ENCODE measurements at places on chromosomes 2 and 18.
A peak's percentile ranks its signal among the peaks of the same experiment; 100 is the strongest.

DNA sequence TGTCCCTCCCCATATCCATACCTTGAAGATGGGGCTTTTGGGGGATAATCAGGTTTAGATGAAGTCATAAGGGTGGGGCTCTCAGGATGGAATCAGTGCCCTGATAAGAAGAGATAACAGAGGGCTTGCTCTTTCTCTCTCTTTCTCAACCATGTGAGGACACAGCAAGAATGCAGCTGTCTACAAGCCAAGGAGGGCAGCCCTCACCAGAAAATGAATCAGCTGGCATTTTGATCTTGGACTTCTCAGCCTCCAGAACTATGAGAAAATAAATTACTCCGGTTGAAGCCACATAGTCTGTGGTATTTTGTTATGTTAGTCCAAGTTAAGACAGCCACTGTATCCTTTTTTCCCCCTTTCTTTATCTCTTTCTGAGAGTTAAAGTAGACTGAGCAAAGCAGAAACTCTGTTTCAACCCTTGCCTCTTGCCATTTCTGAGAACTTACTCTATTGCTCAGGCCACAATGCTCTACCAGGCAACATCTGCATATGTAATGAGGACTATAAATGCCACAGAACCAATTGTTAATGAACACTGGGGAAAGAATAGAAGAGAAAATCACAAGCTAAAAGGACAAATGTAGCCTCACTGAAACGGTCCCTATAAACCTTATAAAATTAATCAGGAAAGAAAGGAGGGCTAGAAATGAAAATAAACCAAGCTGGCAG is 56.9 kb downstream of the SRBD1 start:
- no peak for DNase-seq

GRCh38 chr2:230160112-230160660 is 59.6 kb downstream of the SP110 start:
- peak; percentile 41 for DNase-seq

GRCh38 chr2:28801726-28802125 is 8.9 kb upstream of the SPDYA start:
- no peak for DNase-seq

GRCh38 chr2:52054824-52055223 is 1022.9 kb upstream of the NRXN1 start:
- DNase-seq = no peak

DNA sequence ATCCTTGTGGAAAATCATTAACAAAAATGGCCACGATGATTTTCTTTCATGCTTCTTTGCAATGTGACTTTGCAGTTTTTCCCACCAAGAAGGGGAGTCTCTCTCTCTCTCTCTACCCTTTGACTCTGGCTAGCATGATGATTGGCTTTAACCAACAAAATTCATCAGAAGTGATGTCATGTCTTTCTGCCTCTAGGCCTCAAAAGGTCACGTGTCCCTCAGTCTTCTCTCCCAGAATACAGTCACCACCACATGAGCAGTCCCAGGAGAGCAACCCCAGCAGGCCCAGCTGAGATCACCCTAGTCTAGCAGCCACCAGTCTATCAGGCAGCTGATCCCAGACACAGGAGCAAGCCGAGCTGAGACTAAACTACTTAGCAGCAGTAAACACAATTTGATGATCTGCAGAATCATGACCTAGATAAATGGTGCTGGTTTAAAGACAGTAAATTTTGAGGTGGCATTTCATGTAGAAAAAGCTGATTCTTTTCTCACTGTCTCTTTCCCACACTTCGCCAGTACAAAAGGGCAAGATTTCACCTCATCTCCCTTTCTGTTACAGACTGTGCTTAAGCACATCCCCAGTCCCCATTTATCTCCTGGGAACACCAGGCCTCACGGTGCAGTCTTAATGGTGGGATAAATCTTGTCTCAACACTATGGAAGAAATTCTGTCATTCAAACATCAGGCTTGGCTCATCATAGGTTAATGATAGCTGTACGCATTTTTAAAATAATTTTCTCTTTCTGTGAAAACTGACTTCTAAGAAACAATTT is 132.7 kb downstream of the SCG2 start:
- DNase-seq = peak; percentile 77

- no peak for DNase-seq
These were observed 12.4 kb upstream of the TLK1 start for GRCh38 chr2:171173087-171173486.

- DNase-seq = no peak
These were observed 42.6 kb upstream of the RNF152 start for GRCh38 chr18:61935362-61935761.

DNA sequence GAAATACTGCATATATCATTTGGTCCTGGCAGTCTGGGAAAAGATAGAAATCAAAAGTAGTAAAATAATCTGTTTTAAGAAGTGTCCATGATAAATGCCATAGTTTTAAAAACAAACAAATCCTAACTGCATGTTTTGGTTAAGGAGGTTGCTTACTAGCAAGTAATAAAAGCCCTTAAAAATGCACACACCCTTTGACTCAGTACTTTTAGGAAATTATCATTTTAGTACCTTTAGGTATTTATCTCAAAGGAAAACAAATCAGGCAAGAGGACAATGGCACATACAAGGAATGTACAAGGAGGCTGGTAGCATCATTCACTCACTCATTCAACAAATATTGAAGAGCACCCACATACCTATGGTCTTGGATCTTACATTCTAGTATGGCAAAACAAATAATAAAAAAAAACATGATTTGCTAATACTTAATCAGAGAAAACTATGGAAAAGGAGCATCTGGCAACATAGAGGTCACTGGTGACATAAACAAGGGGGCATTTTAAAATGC is 67.6 kb downstream of the OLA1 start:
- DNase-seq = no peak

- DNase-seq = no peak
These were observed 23.4 kb upstream of the PAX3 start for GRCh38 chr2:222322236-222322635.

DNA sequence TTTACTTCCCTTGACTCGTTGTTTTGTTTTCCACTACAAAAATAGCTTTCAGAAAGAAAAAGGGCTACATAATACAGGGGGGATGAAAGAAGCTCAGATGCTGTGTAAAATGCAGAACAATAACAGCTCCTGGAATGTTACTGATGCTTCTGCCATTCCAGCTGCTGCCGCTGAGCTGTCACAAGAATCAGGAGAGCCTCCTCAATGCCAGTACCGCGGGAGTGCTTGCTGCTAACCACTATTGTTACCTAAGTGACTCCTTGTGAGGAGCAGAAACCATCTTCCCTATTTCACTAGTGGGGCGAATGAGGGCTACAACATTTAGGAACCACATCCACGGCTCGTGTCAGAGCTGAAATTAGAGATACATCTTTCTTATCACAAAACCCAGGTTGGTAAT is 384.8 kb downstream of the GALR1 start:
- no peak for DNase-seq

DNA sequence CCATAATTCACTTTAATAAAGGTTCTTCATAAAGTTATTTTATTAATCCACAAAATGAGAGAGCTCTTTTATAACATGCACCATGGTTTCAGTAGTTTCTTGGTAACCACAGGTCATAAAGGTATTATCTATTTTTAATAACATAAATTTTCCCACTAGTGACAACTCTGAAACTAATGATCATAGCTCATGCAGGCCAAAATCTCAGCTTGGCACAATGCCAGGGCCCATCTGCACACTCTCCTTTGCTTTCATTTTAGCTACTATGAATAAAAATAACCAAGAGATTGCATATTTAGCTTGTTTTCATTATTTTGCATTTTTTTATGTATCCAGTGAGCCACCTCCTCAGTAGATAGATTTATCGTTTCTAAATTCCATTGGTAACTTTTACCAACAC is 691.8 kb upstream of the CHAC2 start:
- DNase-seq = no peak

DNA sequence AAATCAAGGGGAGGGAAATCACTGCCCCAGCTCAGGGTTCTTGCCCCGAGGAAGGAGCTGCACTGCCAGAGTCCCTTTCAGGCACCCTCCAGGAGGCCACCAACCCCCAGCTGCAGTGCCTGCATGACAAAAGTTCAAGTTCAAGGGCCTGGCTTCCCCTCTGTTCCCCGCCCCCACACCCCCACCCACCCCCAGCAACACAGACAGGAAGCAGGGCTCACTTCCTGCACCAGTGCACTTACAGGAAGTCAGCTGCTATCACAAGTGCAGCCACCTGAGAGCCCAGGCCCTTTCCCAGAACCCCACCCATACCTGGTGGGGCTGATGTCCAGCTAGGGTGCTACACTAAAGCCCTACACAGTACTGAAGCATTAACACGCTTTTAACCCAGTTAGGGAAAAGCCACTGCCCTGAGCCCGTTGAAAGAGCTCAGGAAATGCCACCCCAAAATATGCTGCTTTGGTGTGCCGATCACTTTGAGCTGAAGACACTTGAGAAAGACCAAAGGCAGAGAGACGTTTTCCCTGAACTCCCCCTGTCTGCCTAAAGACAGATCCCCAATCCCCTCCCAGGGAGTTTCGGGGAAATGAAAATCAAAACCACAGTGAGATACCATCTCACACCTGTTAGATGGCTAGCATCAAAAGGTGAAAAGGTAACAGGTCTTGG is 109.9 kb upstream of the CAB39 start:
- no peak for DNase-seq

GRCh38 chr2:191041418-191042161 is 27.6 kb upstream of the STAT1 start:
- peak; percentile 68 for DNase-seq

GRCh38 chr2:219551441-219552381 is 7.9 kb downstream of the TMEM198 start:
- peak; percentile 58 for DNase-seq

DNA sequence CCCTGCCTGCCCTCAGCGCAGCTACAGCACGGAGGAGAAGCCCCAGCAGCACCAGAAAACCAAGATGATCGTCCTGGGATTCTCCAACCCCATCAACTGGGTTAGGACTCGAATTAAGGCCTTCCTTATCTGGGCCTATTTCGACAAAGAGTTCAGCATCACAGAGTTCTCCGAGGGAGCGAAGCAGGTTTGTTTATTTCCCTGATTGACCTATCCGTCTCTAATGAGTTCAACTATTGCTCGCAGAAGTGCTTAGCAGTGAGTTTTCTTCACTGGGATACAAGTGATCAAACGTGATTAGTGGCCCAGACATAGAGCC is 639 bp downstream of the MAIP1 start:
- no peak for DNase-seq

DNA sequence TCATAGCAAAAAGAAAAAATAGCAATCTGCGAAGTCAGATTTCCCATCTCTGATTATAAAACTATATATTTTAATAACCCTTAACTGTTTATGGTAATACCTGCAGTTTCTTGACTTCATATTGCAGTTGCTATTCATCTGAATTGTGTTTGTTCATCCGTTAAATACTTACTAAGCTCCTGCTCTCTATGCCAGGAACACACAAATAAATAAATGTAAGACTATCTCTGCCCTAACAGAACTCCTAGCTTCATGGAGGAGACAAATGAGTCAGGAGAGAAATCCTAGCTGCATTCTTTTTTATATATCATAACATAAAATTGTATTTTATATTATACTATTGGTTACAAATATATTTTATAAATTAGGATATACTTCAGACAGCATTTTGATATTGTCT is 61.2 kb downstream of the MALT1 start:
- no peak for DNase-seq

DNA sequence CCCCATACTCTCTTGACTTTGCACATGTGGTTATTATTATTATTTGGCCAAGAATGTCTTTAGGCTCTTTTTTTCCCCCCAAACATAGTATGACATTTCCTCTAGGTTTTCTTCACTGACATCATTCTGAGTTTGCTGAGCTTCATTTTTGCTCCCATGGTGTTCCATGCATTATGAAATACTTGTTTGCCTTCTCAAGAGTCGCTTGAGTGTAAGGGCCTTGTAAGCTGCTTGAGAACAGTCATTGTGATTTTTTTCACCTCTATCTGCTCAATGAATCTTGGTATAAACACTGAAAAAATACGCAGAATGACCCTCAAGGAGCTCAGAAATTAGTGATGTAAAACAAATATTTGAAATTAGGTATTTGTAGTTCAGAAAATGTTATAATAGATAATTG is 688.9 kb downstream of the CNTNAP5 start:
- no peak for DNase-seq

Measured in Daoy (cell line).